ENCODE measurements at places on chromosomes 11 and 22. TPM values are rescaled to one million over a fixed set of nuclear protein-coding genes. Genes with fewer than 3 reads are reported as not detected.

Gene TCN1
- 10.3 TPM for total RNA-seq

Gene CCDC89
- total RNA-seq: 1.1 TPM

Gene PARVG
- total RNA-seq: 26.1 TPM

Gene PLXNB2
- total RNA-seq: 143 TPM

Gene MMP13
- total RNA-seq: not detected

Gene OR5B21
- not detected for total RNA-seq

Gene DDI1
- not detected for total RNA-seq

Gene FAM89B
- total RNA-seq: 18.2 TPM

Gene OR51I1
- not detected for total RNA-seq

Gene UCP3
- 1.5 TPM for total RNA-seq

Measured in esophagus squamous epithelium (tissue), 5 donors.